Fibroblast of skin of right biceps (primary cell): ENCODE measurements at places on chromosomes 1 and 21.

GRCh38 chr1:17847111-17847510 lies 92.0 kb downstream of the ACTL8 start:
- DNase-seq: no peak

- peak; percentile 89 for DNase-seq
Observed at GRCh38 chr21:25487046-25487594, 120.2 kb downstream of the MRPL39 start.

DNA sequence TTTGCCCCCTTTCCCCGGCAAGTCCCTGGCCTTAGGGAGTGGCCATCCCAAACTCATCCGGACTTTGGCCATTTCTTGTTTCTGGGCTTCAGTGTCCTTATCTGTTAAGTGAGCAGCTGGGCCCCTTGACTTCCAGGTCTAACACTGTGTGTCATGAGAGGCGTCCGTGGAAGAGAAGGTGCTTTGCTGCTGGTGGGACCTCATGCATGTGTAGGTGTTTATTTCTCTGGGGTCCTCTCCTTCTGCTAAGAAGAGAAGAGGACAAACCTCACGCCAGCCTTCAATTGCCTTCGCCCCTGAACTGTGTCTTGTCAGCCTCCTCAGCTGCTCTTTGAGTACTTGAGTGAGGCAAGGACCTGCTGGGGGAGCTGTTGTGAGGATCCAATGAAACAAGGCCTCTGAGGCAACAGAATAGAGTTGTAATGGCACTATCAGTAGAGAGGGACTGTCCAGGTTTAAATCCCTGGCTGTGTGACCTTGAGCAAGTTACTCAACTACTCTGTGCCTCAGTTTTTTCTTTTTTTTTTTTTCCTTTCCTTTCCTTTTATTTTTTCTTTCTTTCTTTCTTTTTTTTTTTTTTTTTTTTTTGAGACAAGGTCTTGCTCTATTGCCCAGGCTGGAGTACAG lies 72.5 kb downstream of the RUNX3 start:
- no peak for DNase-seq

- DNase-seq: no peak
Observed at GRCh38 chr1:9481048-9481447, 58.2 kb upstream of the SLC25A33 start.

GRCh38 chr1:246506674-246507481 lies at the start of gene SMYD3:
Gene SMYD3 (minus strand): TSS chr1:246507279.
- DNase-seq: peak; percentile 80

GRCh38 chr1:150535511-150536287 lies 13.5 kb upstream of the ADAMTSL4 start:
- peak; percentile 74 for DNase-seq

DNA sequence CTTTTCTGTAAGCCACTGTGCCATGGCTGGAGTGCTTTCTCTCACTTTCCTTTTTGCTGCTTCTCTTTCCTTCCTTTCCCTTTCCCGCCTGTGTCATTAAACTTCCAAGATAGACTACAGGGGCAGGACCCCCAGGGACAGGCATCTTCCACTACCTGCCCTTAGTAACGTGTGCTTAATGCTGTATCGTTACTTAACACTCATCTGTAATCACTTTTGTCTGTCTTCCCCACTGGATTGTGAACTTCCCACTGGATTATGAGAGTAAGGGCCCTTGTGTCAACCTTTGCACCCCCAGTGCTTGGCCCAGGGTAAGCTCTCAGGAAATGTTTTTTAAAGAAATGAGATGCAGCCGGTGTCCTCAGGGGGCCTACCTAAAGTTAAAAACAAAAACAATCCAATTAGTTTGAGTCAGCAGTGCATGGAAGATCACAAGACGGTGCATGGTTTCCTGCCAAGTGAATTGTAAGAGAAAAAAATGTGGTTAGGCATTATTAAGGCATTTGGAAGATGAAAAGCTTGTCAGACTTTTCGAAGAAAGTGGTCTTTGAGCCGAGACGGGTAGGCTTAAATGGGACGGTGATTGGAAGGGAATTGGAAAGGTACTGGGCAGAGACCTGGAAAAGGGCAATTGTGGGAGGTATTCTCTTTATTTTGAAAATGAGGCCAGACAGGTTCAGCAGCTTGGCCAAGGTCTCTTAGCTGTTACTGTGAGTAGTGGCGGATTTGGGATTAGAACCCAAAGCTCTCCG lies 958 bp downstream of the LYPLAL1 start:
- DNase-seq: peak; percentile 84

DNA sequence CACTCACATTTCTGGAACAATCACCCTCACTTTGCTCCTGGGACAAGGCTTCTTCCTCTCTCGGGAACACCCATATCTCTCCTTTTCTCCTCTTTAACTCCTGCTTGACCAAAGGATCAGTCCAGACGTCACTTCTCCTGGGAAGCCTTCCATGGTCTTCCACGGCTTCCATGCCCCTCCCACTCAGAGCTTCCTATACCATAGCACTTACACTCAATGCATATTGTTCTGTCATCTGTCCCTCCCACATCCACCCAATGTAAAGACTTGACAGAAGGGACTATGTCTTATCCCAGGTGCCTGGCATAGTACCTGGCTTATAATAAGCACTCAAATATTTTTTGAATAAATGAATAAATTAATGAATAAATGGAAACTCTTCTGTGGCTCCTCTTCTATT lies 28.2 kb downstream of the CD34 start:
- no peak for DNase-seq

DNA sequence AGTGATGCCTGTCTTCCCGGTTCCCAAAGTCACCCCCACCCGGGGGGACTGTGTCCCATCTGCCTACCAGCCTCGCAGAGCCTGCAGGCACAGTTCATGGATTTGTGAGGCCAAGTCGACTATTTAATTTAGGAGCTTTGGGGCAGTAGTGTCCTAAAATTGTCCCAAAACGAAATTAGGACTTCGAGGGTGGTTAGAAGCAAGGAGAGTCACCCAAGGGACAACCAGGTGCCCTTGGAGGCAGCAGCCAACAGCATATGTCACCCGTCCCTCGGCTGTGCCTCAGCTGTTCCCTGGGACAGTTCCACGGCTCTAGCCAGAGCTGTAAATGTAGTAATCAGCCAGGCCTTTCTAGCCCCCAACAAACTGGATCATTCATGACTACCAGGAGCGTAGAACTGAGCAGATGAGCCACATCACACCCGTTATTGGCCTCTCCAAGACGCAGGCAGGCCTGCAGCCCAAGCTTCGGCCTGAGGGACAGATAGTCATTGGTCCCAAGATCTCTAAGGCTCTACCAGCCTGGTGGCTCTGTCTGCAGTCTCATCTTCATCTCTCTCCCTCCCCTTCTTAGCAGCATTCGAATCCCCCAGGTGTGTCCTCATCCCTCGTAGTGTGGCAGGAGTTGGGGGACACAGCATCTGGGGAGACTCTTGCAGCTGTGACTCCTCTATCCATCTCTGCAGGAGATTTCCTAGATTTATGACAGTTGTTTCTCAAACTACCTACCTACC lies 2.9 kb downstream of the PAX7 start:
- DNase-seq: no peak

DNA sequence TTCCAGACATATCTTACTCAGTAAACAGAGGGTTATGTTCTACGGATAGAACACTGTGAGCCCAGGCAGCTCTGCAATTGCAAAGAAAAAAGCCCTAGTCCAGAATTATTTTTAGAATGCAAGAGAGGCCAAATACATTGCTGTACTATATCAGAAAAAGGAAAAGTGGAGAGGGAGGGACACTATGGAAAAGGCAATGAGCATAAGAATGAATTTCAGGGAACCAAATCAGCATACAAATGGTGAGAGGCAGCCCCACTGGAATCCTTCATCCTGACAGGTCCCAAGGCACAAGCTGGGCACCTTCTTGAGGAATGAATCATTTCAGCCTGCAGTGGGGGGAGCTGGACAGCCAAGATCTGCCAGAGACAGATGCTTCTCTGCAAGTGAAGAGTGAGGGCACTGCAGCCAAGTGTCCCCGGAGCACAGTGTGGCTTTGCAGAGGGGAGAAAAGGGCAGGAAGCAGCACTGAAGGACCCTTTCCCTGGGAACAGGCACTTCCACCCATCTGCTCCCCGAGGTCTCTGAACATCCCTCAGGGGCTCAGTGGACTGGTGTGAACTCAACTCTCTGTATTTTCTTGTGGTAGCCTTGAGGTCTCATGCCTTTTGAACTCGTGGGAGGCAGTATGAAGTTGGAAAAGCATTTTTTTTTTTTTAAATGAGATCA lies 115.6 kb downstream of the XCL2 start:
- DNase-seq: peak; percentile 46

DNA sequence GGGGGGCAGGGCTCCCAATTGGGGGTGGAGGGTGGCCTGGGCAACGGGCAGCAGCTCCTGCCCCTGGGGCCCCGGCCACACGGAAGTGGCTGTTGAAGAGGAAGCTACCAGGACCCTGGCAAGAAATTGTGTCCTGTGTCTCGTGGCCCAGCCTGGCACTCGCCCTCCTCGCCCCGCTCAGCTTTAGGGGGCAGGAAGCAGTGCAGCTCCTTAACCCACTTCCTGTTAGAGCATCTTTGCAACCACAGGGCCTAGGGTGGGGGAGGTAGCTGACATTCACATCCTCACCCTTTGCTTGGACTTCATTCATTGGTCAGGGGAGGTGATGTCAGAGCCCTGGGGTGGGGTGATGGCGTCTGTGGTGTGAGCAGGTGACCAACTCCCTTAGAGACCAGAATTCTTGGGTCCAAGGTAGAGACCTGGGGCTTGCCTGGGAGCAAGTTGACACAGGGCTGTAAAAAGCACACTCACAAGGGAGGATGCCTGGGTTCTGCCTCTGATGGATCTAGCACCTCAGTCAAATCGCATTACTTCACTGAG lies at the start of gene ARHGAP30:
TSS of gene ARHGAP30 (minus strand) at position 161 of the 540 bp plus-strand sequence. CDS start 267 bp downstream, outside the sequence.
- peak; percentile 20 for DNase-seq

DNA sequence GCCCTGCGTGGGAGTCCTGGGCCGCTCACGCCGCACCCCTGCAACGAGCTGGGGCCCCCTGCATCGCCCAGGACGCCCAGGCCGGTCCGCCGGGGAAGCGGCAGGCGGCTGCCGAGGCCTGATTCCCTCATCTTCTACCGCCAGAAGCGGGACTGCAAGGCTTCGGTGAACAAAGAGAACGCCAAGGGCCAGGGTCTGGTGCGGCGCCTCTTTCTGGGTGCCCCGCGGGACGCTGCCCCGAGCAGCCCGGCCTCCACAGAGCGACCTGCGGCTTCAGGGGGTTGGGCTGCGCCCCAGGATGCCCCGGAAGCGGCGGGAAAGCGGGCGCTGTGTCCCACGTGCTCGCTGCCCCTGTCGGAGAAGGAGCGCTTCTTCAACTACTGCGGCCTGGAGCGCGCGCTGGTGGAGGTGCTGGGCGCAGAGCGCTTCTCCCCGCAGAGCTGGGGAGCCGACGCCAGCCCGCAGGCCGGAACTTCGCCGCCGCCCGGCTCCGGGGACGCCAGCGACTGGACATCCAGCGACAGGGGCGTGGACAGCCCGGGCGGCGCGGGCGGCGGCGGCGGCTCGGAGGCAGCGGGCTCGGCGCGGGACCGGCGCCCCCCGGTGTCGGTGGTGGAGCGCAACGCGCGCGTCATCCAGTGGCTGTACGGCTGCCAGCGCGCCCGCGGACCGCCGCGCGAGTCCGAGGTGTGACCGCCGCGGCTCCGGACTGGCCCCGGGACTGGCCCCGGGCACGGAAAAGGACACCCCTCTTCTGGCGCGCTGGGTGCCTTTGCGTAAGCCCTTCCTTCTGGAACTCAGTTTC lies 2.7 kb downstream of the FAM110D start:
- peak; percentile 57 for DNase-seq

DNA sequence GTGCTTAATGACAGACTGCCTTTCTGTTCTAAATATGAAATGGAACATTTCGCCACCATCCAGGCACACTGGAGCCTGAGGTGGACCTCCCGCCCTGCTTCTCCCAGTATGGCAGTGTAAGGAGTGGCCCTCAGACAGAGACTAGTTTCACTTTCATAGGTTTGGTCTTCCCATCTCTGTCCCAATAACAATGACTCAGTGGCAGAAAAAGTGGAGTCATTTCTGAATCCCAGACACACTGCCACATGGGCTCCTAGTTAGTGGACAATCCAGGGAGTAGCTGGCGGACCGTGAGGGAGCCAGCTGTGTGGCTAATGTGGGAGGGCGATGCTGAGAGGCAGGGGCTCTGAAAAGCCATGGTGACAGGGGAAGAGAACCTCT lies 95.6 kb upstream of the TSPAN2 start:
- peak; percentile 75 for DNase-seq

DNA sequence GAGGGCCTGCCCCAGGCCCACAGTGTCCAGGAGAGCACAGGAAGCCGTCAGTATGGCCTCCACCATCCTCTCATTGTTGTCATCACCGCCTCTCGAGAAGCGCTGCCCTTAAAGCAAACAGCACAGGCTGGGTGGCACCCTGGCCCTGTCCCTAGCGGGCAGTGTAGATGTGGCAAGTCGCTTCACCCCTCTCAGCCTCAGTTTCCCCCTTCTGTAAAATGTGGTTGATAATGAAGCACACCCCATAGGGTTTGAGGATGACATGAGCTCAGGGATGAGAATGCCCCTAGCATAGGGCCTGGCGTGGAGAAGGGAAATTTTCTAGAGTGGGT lies 13.4 kb downstream of the PLA2G2F start:
- no peak for DNase-seq

GRCh38 chr1:32967888-32968568 lies 3.4 kb upstream of the RNF19B start:
- DNase-seq: peak; percentile 65

GRCh38 chr1:234920136-234920842 lies 208.3 kb downstream of the TOMM20 start:
- no peak for DNase-seq

GRCh38 chr1:11013160-11013531 lies 692 bp downstream of the TARDBP start:
- no peak for DNase-seq

DNA sequence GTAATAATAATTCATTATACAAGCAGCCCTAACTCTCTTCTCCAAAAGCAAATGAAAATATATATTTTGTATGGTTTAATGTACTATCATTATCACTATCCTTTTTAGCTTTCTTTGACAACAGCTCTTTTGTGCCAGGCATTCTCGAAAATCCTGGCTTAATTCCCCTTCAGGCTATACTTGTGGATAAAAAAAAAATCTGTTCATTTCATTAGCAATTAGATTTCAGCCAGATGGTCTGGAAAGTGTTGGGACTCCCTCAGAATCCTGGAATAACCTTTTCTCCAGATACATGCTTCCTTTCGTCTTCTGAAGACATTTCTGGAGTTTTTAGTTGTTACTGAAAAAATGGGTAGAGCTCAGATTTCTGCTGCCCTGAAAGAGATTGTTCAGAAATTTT lies 83.4 kb upstream of the PLPPR4 start:
- DNase-seq: no peak

DNA sequence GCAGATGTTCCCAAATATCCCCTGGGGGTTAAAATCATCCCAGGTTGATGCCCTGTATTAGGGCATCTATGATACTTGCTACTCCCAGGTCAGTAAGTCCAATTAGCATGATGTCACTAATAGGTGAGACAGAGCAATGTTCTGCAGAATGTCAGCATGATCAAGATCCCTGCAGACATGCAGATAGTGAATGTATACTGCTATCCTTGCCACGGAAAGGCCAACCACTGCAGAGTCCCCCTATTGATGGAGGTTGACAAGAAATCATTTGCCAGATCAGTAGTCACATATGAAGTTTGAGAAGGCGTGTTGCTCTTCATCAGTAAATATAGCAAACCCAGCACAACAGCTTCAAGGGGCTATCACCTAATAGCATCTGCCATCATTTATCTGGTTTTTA lies 97.4 kb downstream of the SETD4 start:
- no peak for DNase-seq
